ENCODE measurements at places on chromosomes 7 and 10.

GRCh38 chr7:99109108-99110051 lies 34.5 kb downstream of the SMURF1 start:
- DNase-seq = no peak

DNA sequence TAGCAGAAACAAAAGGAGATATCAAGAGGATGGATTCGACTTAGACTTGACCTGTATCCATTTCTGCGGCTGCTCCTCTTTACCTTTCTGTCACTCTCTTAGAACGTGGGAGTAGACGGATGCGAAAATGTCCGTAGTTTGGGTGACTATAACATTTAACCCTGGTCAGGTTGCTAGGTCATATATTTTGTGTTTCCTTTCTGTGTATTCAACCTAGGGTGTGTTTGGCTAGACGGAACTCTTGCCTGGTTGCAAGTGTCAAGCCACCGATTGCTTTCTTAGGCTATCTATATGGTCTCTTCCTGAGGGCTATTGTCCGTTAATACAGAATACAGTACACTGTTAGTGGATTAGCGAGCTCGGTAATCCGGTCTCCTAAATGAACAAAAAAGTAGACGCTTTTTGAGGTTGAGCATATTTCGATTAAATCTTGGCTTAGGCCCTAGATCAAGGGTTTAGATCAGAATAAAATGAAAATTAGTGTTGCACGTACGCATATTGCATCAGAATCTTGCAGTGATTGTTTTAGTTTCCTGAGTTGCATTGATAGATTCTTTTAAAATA lies 1.2 kb downstream of the PTEN start:
- no peak for DNase-seq

DNA sequence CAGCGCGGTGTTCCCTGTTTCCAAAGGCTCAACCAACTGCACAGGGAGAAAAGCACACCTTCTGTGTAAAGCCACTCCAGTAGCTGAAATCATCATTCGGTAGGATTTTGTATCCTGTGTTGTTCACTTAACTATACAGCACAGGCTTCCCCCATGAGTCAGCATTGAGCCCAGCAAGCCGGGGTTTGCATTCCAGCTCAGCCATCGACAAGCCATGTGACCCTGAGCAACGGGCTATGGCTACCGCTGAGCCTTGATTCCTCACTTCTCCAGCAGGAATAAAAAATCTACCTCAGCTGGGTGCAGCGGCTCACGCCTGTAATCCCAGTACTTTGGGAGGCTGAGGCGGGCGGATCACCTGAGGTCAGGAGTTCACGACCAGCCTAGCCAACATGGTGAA lies 44.1 kb upstream of the ATP6V0A4 start:
- peak; percentile 72 for DNase-seq

- no peak for DNase-seq
Measured at GRCh38 chr10:58696736-58697135, 184.1 kb downstream of the BICC1 start.

Measured in urothelium cell line (cell line).